ENCODE measurements at places on chromosomes 3 and 15. TPM values are rescaled to one million over a fixed set of nuclear protein-coding genes. Genes with fewer than 3 reads are reported as not detected.

DNA sequence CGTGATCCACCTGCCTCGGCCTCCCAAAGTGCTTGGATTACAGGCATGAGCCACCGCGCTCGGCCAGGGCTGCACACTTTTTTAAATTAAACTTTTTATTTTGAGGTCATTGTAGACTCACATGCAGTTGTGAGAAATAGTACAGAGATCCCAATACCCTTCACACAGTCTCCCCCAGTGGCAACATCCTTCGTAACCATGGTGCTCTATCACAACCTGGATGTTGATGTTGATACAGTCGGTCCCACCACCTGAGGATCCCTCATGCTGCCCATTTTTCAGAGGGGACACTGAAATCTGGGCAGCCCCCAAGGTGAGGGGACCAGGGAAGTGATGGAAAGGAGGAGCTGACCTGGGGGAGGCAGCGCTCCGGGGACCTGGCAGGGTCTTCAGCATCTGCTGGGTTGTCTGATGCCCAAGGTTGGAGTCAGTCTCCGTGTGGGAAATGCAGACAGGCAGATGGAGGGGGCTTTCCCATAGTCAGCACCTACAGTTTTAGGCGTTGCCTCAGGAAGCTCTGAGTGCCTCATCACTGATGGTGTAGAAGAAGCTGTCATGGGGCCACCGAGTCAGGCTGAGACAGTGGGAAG lies 17.1 kb downstream of the FAH start:
- DNase-seq: no peak

DNA sequence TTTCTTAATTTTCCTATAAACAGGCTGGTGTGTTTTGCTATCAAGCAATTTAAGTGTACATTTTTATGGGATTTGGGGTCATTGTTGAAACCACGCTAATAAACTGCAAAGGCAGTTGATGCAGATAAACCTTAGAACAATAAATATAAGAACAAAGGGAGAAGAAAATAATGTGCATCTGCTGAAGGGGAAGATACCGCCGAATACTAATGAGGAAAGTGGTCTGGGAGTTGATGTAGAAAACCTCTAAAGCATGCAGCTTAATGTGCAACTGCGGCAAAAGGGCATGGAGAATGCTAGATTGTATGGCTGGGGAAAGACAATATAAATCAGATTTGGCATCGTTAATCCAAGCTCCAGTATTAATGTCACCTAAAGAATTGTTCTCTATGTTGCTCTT lies 29.8 kb upstream of the CHL1 start:
- no peak for DNase-seq

DNA sequence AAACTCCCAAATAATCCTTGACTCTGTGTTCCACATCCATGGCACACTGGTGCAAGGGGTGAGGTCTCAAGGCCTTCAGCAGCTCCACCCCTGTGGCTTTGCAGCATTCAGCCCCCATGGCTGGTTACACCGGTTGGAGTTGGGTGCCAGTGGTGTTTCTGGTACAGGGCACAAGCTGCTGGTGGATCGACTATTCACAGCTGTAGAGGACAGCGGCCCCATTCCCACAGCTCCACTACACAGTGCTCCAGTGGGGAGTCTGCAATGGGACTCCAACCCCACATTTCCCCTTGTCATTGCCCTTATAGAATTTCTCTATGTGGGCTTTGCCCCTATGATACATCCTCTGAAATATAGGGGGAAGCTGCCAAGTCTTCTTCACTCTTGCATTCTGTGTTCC lies 64.3 kb upstream of the SGO1 start:
- DNase-seq: no peak

DNA sequence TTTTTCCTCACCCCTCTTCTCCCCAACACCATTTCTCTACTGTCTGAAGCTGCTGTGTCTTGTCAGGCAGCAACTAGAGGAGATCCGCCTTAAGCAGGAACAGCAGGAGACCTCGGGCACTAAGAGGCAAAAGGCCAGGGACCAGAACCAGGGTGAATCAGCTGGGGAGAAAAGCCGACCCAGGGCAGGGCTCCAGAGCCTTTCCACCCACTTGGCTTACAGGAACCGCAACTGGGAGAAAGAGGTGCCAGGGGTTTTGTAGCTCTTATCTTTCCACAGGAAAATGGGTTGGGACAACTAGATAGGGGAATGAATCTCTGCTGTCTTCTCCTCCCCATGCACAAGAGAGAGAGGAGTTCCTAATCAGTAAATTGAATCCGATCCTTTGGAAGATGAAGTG lies 3.0 kb upstream of the NGRN start:
- DNase-seq: no peak

DNA sequence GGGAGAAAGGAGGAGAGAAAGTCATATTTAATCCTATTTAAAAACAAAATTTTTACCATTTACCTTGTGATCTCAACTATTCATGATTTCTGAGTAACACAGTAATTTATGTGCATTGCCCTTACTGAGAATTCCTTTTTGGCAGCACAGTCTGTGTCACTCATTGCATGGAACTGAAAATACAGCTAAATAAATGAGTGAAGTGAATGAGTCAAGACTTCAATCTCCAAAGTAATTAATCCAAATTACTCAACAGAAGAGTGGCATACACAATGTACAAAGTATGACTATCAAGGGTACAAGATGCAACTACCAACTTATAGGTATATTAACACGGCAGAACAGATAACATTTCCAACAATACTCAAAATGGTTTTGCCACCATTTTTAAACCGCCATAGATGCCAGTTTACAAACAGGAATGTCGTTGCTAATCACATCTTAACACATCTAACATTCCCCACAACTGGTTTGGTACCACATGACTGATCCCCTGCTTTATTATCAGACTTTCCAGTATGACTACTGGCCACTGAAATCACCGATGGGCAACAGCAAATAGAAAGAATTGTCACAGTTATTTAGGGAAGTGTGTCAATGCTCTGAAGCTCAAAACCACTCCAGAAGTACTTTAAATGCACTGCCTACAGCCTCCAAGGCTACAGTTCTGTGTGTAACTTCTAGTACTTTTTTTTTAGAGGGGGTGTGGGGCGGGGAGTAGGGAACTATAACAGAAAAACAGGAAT lies 410.4 kb downstream of the SHQ1 start:
- no peak for DNase-seq

DNA sequence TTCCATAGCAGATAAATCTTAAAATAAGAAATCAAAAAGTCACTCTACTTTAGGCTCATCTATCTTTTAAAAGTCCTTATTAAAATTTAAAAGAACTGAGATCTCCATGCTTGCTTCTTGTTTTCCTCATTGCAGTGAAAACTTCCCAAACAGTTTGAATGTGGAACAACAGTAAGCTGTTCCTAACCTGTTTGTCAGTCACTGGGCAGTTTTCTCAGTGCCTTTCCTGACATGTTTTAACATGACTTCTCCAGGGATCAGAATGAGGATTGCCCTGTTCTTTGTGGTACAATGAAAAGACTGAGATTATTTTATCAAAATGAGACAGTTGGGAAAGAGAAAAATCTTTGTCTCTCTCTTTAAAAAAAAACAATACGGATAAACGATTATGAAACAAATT lies 774 bp downstream of the GPR87 start:
- no peak for DNase-seq

DNA sequence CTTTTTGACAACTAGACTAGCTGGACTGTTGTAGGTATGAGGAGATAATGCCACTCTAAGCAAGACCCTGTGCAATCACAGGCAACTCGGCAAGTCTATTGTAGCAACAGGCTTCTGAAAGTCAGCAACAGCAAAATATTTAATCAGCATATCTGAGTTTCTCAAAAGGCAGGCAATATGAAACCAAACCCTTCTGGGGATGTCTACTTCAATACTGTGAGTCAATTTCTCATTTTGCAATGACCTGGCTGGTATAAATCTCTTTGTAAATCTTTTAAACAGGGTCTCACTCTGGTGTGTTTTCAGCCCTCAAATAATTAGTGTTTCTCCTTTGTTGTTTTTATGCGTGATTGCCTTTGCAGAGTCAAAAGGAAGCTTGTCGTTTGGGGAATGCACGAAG lies 1044.5 kb downstream of the NTRK3 start:
- DNase-seq: no peak

GRCh38 chr3:46293991-46294833 lies 52.0 kb downstream of the CCR3 start:
- DNase-seq: no peak

GRCh38 chr3:184683900-184684560 lies 27.8 kb downstream of the MAGEF1 start:
- DNase-seq: no peak

DNA sequence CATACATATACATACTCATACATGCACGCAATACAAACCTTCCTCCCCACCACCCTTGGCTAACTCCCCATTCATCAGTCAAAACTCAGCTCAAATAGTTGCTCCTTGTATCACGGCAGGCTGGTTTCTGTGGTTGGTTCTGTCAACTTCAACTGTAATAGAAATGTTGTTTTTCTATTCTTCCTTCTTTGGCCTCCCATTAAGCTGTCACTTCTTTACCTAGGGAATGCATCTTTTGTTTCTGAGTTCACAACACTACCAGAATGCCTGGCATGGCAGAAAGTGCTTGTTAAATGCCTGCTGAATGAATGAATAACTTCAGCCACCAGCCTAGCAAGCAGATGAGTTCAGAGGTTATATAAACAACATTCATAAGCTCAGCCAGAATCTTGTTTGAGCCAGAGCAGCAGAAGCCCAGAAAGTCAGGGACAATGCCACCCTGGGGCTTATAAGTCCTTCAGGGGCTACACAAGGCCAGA lies 63.1 kb downstream of the B3GALNT1 start:
- no peak for DNase-seq

DNA sequence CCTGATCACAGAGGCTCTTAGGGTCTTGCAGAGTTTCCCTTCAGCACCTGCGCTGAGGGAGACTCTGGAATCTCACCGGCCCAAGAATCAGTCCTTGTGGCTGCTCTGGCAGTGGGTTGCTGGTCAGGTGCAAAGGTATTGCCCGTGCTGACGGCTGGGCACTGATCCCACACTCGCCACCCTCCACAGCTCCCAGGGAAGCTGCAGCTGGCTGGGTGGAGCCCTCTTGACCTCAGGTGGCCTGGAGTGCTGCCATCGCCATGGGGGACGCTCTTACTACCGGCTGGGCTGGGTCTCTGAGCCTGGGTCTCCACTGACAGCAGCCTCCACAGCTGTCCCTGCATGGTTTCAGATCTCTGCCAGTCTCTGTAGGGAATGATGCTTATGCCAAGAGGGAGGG lies 52.6 kb upstream of the EPHB3 start:
- no peak for DNase-seq

CNTN4 gene
- polyA plus RNA-seq: 7.8 TPM

MKRN3 gene
- 4.6 TPM for polyA plus RNA-seq

Data from muscle of back (tissue), 13 donors.